ENCODE measurements at places on chromosomes 16 and 17.

GRCh38 chr17:46013127-46013501 is 14.1 kb downstream of the STH start:
- DNase-seq: no peak

- DNase-seq: no peak
These were observed 2.0 kb upstream of the GOSR1 start for GRCh38 chr17:30475206-30475605.

- DNase-seq: no peak
These were observed 6.8 kb upstream of the ITGAD start for GRCh38 chr16:31386157-31386984.

GRCh38 chr16:84543253-84543652 is 38.8 kb upstream of the MEAK7 start:
- no peak for DNase-seq

GRCh38 chr16:86681031-86681756 is 102.8 kb downstream of the FOXL1 start:
- DNase-seq: peak; percentile 54
